MG63 (cell line): ENCODE measurements at places on chromosomes 5 and 9.

- peak; percentile 72 for DNase-seq
Observed at GRCh38 chr9:132877824-132878694, at the start of gene AK8. TSS of gene AK8 (minus strand) at chr9:132878284. CDS start at chr9:132878255, 29 bp downstream.

GRCh38 chr9:131153595-131153994 is 28.2 kb downstream of the NUP214 start:
- no peak for DNase-seq

- no peak for DNase-seq
Observed at GRCh38 chr9:34503406-34503805, 19.4 kb downstream of the ENHO start.

GRCh38 chr5:42570966-42571960 is 148.0 kb downstream of the GHR start:
- DNase-seq, result no peak

GRCh38 chr9:91391818-91392217 is 30.1 kb upstream of the AUH start:
- DNase-seq, result no peak

GRCh38 chr5:54758038-54758437 is 227.4 kb downstream of the ESM1 start:
- DNase-seq, result no peak

DNA sequence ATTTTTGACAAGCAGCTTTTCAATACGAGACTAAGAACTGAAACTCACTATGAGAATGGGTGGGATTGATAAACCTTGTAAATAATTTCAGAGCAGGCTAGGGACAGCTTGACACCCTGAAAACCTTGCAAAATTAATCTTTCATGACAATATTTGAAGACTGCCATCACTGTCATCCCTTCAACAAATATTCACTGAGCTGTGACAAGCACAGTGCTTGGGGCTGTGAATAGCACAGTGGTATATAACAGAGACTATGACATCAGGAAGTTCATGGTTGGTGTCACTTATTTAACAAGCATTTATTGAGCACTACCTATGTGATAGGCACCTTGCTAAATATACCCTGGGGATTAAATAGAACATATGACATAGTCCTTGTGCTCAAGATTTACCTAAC is 741.0 kb upstream of the RIOK2 start:
- no peak for DNase-seq

GRCh38 chr5:2753452-2754420 is 2.3 kb upstream of the IRX2 start:
- no peak for DNase-seq

- peak; percentile 17 for DNase-seq
Observed at GRCh38 chr5:146947181-146947941, 68.8 kb upstream of the PPP2R2B start.

- peak; percentile 69 for DNase-seq
Observed at GRCh38 chr9:94668928-94669729, 29.8 kb upstream of the FBP1 start.

DNA sequence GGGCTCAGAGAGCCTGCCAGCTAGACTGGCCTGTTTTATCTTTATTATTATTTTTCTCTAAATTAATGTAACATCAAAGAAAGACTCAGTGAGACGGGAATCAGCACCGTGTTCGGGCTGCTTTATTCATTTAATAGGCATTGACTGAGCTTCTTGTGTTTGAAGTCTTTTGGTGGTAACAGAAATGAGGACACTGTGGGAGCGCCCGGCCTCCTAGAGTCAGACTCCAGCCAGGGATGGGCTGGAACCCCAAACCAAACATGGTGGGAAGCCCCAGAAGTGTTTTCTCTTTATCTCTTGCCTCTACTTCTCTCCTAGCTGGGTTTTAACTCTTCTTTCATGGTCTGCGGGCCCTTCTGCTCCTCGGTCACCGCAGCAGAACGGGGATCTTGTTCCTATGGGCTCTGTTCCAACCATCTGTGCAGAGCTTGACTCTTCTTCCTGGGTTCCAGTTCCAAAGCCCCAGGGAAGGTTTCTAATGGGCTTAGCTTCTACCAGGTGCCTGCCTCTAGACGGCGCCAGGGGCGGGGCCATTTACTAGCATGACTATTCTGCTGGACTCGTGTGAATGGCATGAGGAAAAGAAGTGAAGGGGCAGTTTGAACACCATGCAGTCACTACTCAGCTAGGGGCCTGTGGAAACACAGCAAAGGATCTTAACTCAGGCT is 123.8 kb downstream of the FGF18 start:
- peak; percentile 56 for DNase-seq

DNA sequence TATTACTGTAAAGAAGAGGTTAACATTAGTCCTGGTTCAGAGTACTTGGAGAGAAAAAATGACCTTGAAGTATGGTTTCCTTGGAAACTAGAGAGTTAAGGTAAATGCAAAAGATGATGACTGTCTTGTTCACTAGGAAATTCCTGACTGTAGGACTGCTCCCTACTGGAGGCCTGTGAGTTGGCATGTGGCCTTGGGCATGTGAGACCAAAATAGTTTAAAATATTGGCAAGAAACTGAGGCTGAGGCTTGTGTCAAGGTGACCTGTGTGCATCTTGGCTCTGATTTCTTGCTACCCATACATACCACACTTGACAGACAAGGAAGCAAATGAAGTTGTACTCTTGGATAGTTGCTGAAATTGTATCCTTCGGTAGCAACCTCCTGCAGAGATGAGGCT is 96.5 kb downstream of the TARS1 start:
- DNase-seq, result no peak
